Activated naive CD4-positive, alpha-beta T cell treated with anti-CD3 and anti-CD28 coated beads for 36 hours (primary cell): ENCODE measurements at places on chromosomes 1 and 21.

DNA sequence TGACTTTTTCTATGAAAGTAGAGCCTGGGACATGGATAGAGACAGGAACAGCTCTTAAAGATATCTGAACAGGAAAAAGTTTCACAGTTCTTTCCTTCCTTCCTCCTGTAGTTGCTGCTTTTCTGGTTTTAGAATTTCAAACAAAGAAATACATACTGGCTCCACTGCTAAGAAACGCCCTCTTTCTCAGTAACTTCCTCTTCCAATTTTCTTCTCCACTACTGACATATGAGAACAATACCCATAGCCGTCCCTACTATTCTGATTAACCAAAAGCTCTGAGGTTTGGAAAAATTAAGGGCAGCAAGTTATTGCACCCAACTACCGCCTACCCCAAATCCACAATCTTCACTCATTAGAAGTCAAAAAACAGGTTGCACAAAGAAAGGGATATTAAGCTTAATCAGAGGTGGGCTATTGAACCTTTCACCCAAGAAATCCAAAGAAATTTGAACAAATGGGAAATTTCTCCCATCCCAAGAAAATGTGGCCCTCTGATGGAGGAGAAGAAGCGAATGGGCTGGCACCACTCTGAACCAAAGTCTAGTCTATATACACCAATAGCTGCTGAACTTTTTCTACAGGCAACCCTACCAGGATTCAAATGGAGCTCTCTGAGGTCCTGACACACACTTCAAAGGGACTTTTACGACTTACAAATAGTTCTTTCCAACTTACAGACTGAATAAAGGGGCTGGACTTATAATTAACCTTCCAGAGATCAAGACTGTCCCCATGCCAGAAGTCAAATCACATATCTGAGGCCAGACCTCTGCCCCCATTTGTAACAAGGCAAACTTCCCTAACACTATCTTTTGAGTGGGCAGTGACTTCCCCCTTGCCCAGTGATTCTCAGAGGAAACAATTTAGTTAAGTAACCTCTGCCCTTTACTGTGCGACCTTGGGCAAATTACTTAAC, 1.7 kb downstream of the WASF2 start:
- peak; percentile 30 for DNase-seq

DNA sequence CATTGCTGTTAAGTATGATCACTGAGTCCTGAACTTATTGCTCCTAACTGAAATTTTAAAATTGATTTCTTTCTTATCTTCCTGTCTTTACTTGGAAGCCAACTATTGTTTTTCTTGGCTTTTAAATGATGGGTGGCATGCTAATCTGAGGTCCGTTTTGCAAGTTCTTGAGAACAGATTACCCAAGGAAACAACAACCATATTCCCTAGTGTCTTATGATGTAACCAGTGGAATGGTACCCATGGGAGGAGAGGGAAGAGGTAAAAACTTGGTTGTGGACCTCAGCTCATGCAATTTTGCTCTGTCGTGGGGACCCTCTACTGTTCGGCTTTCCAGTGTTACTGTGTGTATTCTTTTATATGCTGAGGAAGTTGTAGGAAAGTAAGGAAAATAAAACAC, 454.8 kb upstream of the ADAMTS5 start:
- no peak for DNase-seq

DNA sequence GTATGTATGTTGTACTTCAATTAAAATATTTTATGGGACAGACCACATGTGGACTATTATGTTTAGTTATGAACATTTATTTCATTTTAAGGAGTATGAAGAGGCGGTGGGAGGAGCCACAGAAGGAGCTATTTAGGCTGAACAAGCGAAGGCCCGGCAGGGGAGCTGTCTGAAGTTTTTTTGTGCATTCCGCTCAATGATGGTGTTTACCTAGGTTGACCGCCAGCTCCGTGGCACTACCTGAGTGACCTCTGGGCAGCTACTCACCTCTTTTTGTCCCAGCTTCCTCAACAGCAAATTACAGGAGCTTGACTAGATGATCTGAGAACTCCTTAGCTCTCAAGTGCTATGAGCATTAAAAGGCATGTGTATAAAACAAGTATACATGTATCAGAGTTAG, 32.7 kb upstream of the C1orf198 start:
- no peak for DNase-seq

DNA sequence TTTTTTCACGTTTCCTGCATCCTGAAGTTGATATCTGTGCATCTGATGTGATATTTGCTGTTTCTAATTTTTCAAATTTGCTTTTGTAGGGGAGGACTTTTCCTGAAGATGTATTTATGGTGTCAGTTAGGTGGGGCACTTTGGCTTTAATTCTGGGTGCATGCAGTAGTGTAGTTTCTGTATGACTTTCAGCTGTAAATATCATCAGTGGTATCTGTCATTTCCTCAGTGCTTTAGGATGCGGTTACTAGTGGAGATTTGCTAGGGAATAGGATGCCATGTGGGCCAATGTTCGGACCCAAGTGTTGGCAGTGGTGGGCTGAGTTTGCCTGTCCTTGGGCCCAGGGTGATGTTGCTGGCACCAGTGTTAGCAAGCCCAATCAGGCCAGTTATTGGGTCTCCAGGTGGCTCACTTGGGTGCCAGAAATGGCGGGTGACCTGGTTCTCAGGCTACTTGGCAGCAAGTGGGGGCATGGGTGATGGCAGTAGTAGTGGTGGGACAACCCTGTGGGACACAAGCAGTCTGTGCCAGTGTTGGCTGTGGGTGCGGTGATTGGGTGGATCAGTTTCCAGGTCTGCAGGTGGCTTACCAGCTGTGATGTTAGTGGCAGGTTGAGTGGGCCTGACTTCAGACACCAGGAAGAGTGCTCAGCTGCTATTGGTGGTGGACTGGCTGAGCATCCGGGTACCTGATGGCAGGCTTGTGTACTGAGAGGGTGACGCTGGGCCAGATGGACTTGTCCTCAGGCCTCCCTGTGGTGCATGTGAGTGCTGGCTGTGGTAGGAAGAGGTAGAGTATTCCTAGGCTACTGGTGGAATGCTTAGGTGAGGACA, 24.4 kb downstream of the CD55 start:
- no peak for DNase-seq

- peak; percentile 81 for DNase-seq
Measured at GRCh38 chr1:6438047-6438525, 13.5 kb downstream of the ESPN start.

DNA sequence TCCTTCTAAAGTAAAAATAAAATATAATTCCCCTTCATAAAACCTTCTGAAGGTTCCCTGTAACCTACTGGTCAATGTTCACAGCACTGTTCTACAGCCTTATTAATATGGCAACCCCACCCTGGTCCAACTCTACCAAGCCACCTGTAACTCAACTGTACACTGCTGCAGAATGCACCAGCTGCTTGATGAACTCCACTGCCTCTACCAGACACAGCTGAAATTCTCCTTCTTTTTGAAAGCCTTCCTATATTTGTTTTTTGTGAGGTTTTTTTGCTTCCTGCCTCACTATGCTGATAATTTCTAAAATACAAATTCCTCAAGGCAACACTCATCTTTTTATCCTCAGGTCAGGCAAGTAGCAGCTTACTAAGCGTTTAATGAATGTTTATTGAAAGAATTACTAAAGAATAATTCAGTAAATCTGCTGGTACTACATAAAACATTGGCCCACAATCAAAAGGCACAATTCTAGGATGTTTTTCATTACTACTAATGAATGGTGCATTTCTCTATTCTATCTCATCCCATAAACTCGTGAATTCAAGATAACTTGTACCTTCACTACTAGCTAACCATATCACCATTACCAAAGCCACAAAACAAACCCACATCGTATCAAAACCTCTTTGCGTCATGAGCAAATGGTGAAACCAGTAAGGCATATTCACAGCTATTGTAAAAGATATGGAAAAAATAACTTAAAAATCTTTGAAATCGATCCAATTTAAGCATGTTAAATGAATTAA, 2.4 kb downstream of the SSX2IP start:
- DNase-seq, result no peak

DNA sequence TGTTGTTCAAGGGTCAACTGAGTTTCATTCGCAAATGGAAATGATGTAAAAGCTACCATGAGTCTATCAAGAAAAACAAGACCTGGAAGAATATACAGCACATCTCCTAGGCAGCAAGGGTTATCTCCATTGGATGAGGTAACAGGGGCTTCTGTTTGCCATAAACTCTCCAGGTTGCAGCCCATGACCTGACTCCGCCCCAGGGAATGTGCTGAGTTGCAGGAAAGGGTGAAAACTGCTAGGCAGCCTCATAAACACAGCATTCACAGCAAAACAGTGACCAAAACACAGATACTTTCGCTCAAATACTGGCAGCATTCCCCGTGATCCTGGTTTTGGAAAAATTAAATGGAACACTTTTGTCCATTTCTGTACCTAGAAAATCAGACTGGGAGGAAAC, 20.2 kb upstream of the ACTA1 start:
- DNase-seq, result no peak

GRCh38 chr1:72285074-72285425, 2.7 kb upstream of the NEGR1 start:
- DNase-seq, result no peak

DNA sequence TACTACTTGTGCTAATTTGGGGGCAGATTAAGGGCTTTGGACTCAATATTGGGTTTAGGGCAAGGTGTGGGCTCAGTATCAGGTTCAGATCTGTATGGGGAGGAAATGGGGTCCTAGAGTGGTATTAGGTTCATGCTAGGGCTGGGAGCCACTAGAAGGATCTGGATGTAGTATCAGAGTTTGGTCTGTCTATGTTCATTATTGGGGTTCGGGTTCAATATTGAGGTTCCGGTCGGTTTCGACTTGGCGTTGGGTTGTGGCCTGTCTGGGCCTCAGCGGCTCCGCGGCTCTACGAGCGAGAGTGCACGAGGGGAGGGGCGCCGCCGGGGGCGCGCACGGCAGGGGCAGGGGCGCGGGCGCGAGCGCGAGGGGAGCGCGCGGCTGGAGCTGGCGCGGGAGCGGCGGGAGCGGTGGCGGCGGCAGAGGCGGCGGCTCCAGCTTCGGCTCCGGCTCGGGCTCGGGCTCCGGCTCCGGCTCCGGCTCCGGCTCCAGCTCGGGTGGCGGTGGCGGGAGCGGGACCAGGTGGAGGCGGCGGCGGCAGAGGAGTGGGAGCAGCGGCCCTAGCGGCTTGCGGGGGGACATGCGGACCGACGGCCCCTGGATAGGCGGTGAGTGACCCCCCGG, at the start of gene PTPRF:
Gene PTPRF (plus strand): TSS at position 401 of the 624 bp plus-strand sequence. CDS start 14,193 bp downstream, outside the sequence.
- peak; percentile 22 for DNase-seq
